ENCODE measurements at places on chromosomes 7 and 10. TPM values are rescaled to one million over a fixed set of nuclear protein-coding genes. Genes with fewer than 3 reads are reported as not detected.

TUBAL3 gene
- not detected for total RNA-seq

- H3K4me3 ChIP-seq: no peak overlapping the region
- no peaks in the 10 kb centered on the region for H3K27me3 ChIP-seq
- no peak for DNase-seq
- H3K36me3 ChIP-seq: no peaks in the 10 kb centered on the region
- no peak overlapping the region for H3K27ac ChIP-seq
- no peaks in the 10 kb centered on the region for H3K4me1 ChIP-seq
Measured at GRCh38 chr10:100174699-100175677, 10.8 kb downstream of the ERLIN1 start.

GRCh38 chr10:43278216-43278615 is 11.4 kb upstream of the RASGEF1A start:
- H3K27ac ChIP-seq: no peak overlapping the region
- peaks cover 35% of the 10 kb centered on the region for H3K27me3 ChIP-seq
- no peak for DNase-seq
- H3K4me1 ChIP-seq: no peaks in the 10 kb centered on the region
- H3K36me3 ChIP-seq: no peaks in the 10 kb centered on the region

GRCh38 chr7:85285527-85285926 is 98.7 kb upstream of the SEMA3D start:
- no peaks in the 10 kb centered on the region for H3K36me3 ChIP-seq
- no peak for DNase-seq
- H3K4me3 ChIP-seq: no peak overlapping the region
- no peak overlapping the region for H3K27ac ChIP-seq
- H3K27me3 ChIP-seq: no peaks in the 10 kb centered on the region

DNA sequence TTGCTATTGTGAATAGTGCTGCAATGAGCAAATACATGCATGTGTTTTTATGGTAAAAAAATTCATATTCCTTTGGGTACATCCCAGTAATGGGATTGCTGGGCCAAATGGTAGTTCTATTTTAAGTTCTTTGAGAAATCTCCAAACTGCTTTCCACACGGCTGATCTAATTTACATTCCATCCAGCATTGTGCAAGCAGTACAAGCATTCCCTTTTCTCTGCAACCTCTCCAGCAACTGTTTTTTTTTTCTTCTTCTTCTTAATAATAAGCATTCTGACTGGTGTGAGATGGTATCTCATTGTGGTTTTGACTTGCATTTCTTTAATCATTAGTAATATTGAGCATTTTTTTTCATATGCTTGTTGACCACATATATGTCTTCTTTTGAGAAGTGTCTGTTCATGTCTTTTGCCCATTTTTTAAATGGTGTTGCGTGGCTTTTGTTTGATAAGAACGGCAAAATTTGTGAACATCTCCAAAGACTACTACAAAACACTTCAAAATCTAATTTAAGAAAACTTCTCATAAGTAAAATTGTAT is 136.1 kb upstream of the MYO3A start:
- DNase-seq: no peak
- H3K27me3 ChIP-seq: no peaks in the 10 kb centered on the region
- no peak overlapping the region for H3K4me3 ChIP-seq
- no peaks in the 10 kb centered on the region for H3K4me1 ChIP-seq
